ENCODE measurements at places on chromosomes 1 and 21. TPM values are rescaled to one million over a fixed set of nuclear protein-coding genes. Genes with fewer than 3 reads are reported as not detected.
A peak's percentile ranks its signal among the peaks of the same experiment; 100 is the strongest.

The RHEX gene
- not detected for total RNA-seq

The RNF186 gene
- total RNA-seq: not detected

The HEYL gene
- 0.77 TPM for total RNA-seq

The OLFML3 gene
- total RNA-seq: 349 TPM

The ANGPTL1 gene
- total RNA-seq: 6.8 TPM

The SPATA45 gene
- not detected for total RNA-seq

The NID1 gene
- total RNA-seq: 0.66 TPM

The ATP13A2 gene
- total RNA-seq: 55.6 TPM

GRCh38 chr1:12774801-12775345 is 1.3 kb downstream of the PRAMEF12 start:
- DNase-seq: no peak

DNA sequence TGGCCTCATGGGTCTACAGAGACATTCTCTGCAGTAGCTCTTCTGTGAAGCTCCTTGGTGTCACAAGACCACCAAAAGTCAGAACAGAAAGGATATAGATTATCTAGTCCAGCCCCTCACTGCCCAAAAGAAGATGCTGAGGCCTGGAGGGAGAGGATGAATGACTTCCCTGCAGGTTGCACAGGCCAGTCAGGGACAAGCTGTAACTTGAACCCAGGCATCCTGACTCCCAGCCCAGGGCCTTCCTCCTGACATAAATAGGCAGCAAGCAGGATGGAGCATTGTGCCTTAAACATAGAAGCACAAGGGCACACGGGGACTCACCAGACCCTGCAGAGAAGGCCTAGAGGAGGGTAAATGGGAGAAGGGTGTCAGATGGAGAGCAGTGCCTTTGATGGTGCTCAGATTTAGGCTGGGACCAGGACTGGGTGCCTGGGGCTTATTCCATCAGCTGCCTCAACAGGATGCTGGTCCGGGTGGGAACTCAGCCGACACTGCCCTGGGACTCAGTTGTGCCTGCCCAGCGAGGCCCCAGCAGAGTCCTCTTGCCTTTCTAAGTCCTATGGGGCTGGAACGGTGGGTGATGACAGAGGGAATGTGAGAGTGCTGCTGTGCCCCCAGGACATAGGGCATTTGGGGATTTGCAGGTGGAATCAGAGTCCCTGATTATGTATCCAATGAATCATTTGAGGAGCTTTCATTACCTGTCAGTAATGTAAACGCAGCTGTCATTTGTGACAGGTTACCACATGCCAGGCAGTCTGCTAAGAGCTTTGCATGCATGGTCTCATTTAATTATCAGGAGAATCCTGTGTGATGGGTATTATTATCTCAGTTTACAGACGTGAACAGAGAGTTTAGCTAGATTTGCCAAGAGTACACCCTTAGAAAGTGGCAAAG is 13.2 kb downstream of the S100A7A start:
- DNase-seq: no peak

GRCh38 chr21:15616864-15617574 is 112.8 kb upstream of the USP25 start:
- DNase-seq: peak; percentile 35

GRCh38 chr1:64898107-64898861 is 68.1 kb downstream of the JAK1 start:
- peak; percentile 90 for DNase-seq

DNA sequence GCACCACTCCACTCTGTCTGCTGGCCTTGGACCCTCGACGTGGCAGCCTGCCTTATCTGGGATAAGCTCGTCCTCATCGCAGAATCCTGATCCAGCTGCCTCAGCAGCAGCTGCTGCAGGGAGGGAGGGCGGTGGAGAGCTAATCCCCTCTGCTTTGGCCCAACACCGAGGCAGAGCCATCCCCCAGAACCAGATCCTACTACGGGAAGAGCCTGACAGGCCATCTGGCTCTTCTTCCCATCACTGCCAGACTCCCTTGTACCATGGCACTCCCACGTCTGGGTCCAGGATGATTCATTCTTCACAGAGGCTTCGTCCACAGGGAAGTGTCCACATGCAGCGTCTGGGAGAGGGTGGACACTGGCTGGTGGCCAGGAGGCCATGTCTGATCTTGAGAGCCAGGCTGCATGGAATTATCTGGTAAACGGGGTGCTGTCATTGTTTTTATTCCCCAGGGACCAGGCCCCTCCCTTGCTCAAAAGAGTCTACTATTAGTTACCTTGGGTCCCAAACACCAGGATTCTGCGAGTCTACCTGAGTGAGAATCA is 14.6 kb upstream of the PKP1 start:
- peak; percentile 74 for DNase-seq

DNA sequence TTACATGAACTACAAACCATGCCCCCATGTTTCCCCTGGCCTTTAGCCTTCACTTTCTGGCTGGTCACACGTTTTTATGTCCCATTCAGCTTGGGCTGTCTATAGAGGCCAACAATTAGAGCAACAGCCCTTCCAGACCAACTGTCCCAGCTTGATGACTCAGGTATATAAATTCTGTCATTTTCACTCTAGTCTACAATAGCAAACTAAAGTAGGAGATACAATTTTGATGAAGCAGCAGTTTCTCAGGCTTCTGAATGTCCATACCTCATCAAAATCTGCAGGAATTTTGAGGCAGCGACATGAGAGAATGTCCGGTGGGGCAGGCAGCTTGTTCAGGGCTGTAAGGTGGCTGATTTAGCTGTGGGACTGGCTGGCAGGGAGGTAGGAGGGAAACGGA is 45.6 kb upstream of the VAV3 start:
- DNase-seq: no peak

DNA sequence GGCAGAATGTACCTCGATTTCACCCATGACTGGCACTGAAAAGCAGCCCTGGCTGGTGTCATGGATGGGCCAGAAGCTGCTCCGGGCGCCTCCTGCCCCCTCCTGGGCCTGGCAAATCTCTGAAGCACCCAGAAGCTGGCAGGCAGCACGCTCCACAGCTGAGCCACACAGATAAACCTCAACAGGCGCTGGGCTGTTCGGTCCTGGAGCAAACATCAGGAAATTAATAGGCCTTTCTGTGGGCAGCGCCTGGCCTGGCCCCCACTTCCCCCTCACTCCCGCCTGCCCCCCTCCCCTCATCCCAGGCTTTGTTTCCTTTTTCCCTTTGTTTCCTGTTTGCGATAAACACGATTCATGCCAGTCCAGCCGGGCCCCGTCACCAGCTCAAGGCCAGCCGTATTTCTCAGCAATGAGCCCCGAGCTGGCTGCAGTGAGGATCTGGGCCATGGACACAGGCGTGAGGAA is 20.1 kb upstream of the DISP3 start:
- DNase-seq: no peak

- peak; percentile 60 for DNase-seq
Observed at GRCh38 chr1:171984850-171985485, 143.7 kb downstream of the DNM3 start.

GRCh38 chr1:110770832-110771231 is 96.1 kb upstream of the KCNA3 start:
- no peak for DNase-seq

DNA sequence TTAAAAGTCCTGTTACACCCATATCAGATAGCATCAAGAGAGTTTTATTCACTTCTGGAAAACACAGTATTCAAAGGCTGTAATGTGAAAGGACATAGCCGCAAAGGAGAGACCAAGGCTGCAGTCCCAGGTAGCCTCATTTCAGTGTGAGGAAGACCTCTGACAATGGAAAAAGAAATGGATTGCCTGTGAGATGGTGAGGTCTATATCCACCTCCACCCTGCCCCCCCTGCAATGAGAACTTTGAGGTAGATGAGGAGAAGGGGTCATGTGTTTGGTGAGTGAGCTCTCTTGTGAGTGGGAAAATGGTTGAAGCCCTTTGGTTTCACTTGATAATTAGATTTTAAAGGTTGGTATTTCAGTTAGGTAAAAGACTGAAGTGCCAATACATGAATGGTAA is 3.5 kb downstream of the MRPS6 start:
- DNase-seq: no peak

DNA sequence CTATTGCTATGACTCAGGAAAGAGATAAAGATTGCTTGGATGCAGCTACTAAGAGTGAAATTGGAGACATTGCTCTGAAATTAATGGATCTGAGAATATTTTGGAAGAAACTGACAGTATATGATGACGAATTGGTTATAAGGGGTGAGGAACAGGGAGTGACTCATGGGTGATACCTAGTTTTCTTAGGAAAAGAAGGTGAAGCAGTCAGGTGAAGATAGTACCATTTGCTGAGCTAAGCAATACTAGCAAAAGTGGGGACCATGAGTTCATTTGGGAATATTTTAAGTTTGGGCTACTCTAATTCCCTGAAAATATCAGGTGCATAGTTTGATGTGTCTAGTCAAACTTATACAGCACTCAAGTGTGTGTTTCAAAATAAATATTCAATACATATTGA is 260.1 kb upstream of the NFIA start:
- DNase-seq: no peak

DNA sequence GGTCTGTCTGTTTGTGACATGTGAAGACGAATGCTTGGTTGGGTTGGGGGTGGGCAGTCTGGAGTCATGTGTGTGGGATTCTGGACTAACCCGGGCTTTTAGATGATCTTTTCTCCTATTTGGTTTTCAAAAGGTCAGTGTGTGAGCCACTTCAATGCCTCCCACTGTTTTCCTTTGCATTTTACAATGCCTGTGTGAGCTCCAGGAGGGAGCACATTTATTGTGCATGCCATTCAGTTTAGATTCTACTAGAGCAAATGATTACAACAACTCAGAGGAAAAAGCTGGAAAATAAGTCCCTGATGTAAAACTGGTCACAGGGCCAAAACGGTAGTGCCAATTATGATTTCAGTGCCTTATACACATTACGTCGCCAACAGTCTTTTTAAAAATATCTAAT is 90.9 kb downstream of the LYPLAL1 start:
- peak; percentile 47 for DNase-seq

Measured in A673 (cell line).